ENCODE measurements at places on chromosomes 5 and 9.

GRCh38 chr5:134143431-134143830 is 28.9 kb downstream of the TCF7 start:
- no peak for DNase-seq

DNA sequence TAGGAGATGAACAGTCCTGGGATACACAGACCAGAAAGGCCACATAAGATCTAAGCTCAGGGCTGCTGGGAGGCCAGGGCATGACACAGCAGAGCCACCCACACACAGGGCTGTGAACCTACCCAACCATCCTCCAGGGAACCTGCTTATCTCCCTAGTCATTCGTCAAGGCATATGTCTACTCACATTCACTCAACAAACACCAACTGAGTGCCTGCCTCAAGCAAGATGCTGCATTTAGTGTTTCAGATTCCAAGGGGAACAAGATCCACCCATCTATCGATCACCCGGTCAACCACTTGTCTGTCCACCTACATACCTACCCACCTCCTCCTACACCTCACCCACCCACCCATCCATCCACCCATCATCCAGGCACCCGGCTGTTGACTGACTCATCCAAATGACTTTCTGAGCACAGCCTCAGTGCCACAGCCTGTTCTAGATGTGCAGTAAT is 1.9 kb downstream of the DPM2 start:
- no peak for DNase-seq

DNA sequence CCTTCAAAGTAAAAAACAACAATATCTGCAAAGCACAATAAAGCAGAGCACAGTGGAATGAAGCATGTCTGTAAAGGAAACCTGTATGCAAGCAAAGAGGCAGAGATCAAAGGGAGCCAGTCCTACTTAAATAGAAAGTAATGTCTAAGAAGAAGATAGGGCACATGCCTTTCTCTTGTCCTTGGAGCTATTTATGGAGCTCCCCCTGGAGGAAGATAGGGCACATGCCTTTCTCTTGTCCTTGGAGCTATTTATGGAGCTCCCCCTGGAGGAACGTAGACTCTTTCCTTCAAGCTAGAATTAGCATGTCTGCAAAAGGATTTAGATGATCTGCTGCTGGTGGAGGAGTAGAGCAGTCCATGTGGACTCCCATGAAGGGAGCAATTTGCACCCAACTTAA is 168.1 kb upstream of the RASEF start:
- DNase-seq = no peak

DNA sequence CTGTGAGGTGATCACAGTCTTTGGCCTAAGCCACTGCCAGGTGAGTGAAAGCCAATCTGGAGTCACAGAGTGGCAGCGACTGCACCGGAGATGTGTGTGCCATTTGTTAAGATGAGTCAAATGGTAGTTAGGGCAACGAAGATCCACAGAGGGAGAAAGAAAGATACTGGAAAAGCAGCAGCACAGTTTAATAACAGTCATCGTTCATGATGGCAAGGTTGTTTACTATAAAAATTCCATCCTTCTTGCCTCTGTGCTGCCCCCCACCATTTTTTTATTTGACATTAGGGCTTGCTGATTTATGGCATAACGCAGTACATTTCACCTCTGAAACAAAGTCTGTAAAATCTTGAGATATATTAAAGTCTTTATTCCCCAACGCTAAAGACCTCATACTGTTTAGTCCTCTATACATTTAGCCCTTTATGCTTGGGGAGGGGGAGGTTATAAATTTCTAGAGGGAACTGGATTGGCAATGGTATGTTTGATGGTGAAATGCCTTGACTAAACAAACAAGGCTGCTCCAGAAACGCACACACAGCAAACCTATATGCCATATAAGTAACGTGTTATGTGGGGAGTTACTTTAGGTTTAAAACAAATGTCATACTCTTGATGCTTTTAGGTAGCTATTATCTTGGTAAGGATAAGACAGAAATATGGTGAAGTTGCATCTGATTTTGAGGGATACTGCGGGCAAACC is 55.8 kb upstream of the ABL1 start:
- DNase-seq = no peak

GRCh38 chr5:37514946-37515345 is 135.8 kb downstream of the WDR70 start:
- no peak for DNase-seq

DNA sequence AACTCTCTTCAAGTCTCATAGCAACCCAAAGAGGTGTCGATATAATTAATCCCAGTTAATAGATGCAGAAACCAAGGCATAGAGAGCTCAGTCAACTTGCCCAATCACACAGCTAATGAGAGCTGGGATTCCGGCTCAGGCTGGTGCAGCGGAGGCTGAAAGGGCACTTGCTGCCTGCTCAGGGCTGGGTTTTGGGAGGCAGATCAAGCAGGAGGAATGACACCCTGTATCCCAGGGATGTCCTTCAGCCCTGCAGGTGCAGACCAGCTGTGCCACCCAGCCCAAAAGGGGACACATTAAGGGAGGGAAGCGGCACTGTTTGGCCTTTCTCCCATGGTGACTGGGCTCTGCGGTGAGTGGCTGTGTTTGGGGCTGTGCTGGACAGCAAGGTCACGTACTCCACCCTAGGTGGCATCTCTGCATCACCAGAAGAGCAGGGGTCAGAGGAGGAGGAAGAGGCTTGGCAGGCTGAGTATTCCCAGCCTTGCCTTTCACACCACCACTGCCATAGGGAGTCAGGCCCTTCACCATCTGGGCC is 124.1 kb downstream of the MVB12B start:
- no peak for DNase-seq

DNA sequence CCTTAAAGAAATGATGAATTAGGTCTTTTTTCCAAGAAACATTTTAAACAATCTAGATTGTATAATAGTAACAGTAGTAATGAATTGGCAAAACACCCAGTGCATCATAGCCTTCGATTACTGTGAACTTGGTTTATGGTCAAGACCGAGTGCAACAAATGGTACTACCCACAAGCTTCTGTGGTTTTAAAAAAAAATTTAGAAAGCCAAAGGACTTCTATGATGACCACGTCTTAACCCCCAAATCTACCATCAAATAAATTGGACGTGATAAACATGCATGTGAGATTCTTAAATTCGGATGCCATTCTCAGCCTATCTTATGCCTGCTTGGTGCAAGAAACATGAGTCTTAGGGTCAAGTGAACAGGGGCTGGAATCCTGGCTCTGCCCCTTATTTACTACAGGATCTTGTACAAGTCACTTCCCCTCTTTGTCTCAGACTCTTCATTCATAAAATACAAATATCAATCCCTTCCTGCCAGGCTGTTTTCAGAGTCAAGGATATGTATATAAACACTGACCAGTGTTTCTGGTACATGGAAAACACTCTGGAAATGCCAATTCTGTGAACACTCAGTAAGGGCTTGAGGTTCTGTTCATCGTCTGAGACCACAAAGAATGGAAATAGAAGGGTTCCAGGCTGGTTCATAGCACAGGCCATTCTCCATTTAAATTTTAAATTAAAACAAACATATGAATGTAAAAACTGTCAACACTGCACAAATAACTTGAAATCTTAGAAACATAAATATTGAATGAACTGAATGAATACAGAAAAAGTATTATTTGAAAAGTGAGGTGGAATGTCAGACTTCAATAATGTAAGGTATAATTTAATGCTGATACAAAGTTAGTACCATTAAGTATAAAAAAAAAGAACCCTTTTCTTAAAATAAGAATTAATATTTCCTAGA is 107.8 kb downstream of the NR6A1 start:
- no peak for DNase-seq

DNA sequence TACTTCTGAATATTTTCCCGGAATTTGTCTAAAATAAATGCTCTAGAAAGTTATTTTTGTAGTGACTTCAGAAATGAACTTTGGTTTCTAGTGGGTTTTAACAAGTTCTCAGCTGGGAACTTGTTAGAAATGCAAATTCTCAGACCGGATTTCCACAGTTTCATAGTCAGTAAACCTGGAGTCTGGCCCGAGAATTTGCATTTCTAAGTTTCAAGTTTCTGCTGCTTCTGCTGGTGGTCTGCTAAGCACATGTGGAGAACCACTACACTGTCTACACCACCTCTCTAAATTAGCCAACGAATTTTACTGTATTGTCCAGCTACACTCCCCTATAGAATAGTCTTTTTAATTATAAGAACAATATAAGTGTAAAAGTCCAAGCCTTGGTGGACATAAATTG is 208.0 kb downstream of the CHSY3 start:
- DNase-seq = no peak

GRCh38 chr9:114034196-114034595 is 43.9 kb downstream of the AMBP start:
- no peak for DNase-seq

DNA sequence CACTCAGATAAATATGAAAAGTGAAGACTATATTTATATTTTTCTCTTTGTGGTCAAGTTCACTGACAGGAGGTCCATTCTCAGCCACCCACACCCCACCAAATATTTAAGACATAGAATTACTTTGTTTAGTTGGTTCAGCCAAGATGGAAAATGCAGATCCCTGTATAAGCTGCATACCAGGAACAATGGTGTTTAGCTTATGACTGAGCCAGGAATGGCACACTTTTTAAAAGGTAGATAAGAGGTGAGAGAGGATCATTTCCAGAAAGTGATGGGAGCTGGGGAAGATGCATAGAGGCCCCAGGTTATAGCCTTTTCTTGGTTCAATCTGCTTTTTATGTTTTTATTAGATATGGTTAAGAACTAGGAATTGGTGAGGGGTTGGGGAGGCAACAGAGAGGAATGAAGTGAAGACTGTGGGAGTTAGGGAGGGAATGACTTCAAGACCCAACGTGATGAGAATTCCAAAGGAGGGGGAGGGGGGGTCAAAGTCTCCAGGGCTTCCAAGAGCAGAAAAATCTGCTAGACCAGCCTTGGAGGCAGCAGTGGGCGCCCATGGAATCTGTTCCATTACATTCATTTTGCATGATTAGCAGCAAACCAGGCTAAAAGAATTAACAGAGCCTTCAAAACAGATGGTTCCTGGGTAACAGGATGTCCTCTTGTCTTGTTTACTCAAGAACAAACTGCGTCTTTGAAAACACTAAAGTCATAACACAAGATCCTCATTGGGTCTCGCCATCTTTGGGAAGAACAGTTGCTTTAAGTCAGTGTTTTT is 95.2 kb downstream of the FGF1 start:
- DNase-seq = no peak

DNA sequence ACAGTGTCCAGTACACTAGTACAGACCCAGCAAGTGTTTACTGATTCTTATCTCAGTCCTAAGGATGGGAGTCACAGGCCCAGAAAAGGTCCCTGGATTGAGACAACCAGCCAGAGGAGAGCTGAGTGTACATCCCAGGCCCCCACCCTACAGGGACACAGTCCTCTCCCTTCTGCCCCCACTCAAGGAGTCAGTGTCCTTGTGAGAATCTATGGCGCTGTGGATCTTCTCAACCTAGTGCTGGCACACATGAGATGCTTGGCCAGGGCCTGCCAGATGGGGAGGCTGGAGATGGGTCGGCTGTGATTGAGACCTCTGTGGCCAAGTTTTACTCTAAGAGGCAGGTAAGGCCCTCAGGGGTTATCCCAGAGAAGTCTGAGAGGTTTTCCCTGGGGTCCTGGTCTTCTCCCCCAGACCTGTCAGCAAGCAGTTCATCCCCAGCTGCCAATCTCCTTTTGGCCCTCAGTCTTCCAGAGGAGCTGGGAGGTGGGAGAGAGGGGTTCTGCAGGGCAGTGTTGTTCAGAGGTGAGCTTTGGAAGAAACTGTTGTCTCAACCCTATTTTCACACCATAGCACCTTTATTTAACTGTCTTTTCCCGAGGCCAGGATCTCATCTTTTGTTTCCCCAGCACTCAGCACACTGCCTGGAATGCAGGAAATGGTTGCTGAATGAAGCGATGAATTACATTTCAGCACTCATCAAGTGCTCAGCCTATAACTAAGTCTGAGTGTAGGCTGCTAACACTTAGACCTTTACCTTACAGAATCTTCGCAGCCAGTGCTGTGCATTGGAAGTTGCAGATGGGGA is 3.2 kb upstream of the NSD1 start:
- no peak for DNase-seq

- DNase-seq = no peak
Measured at GRCh38 chr5:61670941-61671340, 338.9 kb downstream of the ZSWIM6 start.

- DNase-seq = no peak
Measured at GRCh38 chr5:97363577-97363976, 180.5 kb upstream of the RIOK2 start.

DNA sequence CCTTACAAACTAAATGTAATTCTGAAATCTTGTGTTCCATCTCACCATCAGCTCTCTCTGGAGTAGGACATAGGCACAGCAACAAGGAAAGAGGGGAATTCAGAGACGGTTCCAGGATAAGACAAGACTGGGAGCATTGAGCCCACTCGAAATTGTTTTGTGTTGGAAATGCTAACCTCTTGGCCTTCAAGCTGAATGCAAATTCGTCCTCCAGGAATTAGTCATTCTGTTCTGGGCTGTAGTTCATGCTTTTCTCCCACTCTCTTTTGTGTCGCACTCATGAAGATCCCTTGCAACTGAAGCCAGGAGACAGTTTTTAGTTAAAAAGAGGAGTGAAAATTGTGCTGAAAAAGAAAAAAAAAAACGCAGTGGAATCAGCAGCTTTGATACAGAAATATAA is 121.7 kb upstream of the SEMA6A start:
- no peak for DNase-seq

DNA sequence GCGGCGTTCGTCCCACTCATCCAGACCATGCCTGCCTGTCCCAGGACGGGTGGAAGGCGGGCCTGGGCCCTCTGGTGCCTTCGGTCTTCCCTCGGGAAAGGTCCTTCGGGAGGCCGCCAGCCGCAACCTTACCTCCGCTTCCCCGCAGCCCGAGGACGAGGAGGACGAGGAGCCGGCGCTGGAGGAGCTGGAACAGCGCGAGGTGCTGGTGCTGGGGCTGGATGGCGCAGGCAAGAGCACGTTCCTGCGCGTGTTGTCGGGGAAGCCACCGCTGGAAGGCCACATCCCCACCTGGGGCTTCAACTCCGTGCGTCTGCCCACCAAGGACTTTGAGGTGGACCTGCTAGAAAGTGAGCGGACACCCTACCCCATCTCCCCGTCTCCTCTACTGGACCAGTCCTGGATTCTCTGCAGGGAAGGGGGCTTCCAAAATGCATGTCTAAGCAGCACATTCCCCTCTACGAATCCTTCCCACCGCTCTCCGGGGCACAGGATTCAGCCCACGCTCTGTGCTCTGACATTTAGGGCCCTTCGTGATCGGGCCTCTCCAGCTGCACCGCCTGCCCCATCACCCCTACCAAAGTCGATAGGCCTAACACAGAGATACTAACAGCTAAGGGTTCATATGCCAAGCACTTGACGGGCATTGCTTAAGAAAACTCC is 1.1 kb downstream of the ARL10 start:
- DNase-seq = no peak
